IPS-NIHi11 (cell line): ENCODE measurements at places on chromosomes 5 and 9.

DNA sequence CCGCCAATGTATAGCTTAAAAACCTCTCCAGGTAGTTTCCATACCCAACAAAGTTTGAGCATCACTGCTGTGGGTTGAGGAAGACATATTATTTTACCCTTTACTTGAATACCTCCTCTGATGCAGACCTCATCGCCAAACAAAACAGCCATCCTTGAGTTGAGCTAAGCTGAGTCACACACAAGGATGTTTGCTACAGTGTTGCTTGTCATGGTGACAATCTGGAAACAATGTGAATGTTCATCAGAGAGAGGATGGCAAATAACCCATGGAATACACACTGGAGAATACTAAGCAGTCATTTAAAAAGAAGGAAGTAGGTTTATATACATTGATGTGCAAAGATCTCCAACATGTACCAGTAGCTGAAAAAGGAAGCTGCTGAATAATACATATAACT, 41.1 kb upstream of the TCF7 start:
- no peak for DNase-seq

DNA sequence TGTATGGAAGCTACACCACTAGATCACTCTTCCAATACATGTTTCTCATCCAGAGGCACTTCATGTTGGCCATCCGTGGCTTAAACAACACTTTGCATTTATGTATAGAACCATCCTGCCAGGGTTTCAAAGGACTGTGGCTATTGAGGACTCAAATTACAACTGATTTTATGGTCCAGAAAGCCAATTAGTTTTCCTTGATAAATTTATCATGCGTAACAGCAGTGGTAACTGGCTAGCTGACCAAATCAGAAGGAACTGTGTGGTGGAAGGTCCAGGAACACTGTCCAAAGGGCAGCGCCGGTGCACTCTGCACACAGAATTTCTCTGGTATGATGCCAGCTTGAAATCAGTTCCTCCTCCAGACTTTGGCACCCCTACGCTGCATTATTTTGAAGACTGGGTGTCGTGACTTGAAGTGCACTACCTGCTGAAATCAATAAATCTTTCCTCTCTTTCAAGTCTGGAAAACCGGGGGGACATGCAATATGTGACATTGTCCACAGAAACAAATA, 69.3 kb upstream of the TMEM252 start:
- no peak for DNase-seq

GRCh38 chr5:9924614-9925013, 294.5 kb upstream of the TAS2R1 start:
- DNase-seq, result no peak

- no peak for DNase-seq
These were observed 93.0 kb downstream of the FANCC start for GRCh38 chr9:95224376-95225019.

- DNase-seq, result no peak
These were observed 17.7 kb upstream of the CPLX2 start for GRCh38 chr5:175853573-175854230.

- DNase-seq, result no peak
These were observed 109.5 kb downstream of the TAF11L14 start for GRCh38 chr5:17743580-17744435.

GRCh38 chr5:157914151-157914788, 55.3 kb upstream of the CLINT1 start:
- no peak for DNase-seq

DNA sequence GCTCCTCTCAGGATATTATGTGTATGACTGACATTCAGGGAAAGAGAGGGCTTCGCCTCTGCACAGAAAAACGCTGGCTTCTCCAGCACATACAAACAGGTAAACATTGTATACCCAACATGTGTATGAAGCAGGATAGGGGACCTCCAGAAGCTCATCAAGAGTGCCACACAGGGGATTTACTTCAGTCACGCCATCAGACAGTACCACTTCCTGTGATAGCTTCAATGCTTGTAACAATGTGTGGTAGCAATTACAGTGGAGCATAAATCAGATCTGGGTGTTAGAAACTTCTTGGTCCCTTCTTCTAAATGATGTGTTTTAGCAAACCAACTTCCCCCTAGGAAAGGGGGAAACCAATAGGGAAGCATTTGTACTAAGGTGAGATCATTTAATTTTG, 160.8 kb downstream of the TSSK1B start:
- no peak for DNase-seq

DNA sequence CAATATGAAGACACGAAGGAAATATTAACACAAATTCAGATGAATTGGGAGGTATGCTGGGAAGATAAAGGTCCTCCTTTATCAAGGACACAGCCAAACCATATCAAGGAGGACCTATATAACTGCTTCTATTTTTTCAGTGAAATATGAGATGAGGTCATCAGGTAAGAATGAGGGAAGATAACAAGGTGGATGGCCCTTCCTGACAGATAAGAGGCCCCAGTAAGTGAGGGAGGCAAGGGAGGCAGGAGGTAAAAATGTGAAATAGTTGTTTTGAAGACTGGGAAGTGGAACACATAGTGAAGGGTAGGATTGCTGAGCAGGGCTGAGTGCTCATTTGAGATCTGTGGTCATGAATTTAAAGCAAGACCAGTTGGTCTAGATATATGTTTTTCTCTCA, 60.0 kb upstream of the FOXE1 start:
- DNase-seq, result no peak

GRCh38 chr9:134328341-134328840, 2.1 kb downstream of the RXRA start:
- no peak for DNase-seq

DNA sequence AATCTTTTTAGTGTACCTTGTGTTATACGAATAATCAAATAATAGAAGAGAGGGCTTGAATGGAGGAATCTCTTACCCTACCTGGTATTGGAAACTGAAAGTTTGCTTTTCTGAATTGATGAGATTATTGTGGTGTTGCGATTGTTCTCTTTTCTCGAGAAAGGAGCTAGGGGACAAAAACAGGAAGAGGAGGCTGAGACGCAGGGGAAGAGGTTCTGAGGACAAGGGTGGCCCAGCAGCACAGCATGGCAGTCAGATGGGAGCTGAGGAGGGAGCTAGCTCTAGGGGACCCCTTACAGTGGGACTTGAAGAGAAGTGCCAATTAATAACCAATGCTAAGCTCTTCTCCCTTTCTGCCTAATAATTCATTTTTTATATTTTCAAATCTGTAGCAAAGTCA, 183.3 kb upstream of the DMAC1 start:
- DNase-seq, result no peak

- DNase-seq, result no peak
These were observed 27.5 kb upstream of the SYK start for GRCh38 chr9:90774071-90774470.

DNA sequence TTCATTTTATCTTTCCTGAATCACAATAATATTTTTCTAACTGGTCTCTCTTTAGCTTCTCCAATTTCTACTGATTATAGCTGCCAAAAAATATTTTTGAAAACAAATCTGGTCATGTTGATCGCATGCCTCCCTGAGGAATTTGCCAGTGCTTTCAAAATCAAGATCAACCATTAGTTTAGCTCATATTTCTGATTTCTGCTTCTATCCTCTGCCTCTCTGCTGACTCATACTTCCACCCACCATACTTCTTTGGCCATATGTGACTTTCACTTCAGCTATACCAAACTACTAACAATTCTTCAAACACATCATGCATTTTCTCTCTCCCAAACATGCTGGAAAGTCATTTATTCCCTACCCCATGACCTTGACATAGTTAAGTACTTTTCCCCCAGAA, 636.5 kb downstream of the TLE1 start:
- DNase-seq, result no peak

- DNase-seq, result no peak
These were observed 1.1 kb downstream of the POMT1 start for GRCh38 chr9:131503626-131504465.
